ENCODE measurements at places on chromosomes 16 and 17.

GRCh38 chr17:50021681-50022370, 26.8 kb upstream of the DLX3 start:
- no peak for DNase-seq

GRCh38 chr17:17935321-17936271, 36.6 kb downstream of the TOM1L2 start:
- no peak for DNase-seq

DNA sequence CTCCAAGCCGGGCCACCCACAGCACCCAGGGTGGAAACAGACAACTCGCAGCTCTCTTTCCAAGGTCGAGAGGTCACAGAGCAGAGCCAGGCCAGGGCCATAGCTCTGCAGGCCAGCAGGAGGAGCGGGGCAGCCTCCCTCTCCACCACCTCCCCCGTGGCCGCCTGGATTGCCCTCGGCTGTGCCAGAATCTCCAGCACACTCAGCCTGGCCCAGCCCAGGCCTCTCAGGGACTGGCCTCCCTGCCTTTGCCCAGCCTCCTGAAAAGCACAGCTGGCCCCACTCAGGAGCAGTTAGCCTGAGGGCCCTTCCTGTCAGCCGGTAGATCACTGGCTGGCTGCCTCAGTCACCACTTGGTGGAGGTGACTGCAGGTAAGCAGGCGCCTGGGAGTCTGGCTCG, 85.8 kb upstream of the SEC14L1 start:
- no peak for DNase-seq

- no peak for DNase-seq
These were observed 2.2 kb upstream of the EFTUD2 start for GRCh38 chr17:44901411-44901921.

DNA sequence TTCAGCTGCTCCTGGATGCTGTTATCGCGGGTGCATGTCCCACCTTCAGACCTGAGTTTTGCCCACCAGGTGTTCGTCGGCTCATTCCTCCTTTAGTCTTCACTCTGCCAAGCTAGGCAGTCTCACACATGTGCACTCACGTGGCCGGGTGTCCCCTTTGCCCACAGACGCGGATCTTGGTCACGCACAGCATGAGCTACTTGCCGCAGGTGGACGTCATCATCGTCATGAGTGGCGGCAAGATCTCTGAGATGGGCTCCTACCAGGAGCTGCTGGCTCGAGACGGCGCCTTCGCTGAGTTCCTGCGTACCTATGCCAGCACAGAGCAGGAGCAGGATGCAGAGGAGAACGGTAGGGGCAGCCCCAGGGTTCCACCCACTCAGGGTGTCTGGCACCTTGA, 133.1 kb downstream of the ABCC6 start:
- no peak for DNase-seq

- DNase-seq = no peak
These were observed 9.6 kb downstream of the CALCOCO2 start for GRCh38 chr17:48840441-48840840.

GRCh38 chr17:70084476-70084875, 9.5 kb downstream of the KCNJ16 start:
- no peak for DNase-seq

- DNase-seq = no peak
These were observed 22.7 kb downstream of the ZNF768 start for GRCh38 chr16:30503403-30504296.
